ENCODE measurements at places on chromosomes 5 and 9. TPM values are rescaled to one million over a fixed set of nuclear protein-coding genes. Genes with fewer than 3 reads are reported as not detected.

- DNase-seq = no peak
These were observed 159.2 kb upstream of the SLC24A2 start for GRCh38 chr9:19947996-19948395.

DNA sequence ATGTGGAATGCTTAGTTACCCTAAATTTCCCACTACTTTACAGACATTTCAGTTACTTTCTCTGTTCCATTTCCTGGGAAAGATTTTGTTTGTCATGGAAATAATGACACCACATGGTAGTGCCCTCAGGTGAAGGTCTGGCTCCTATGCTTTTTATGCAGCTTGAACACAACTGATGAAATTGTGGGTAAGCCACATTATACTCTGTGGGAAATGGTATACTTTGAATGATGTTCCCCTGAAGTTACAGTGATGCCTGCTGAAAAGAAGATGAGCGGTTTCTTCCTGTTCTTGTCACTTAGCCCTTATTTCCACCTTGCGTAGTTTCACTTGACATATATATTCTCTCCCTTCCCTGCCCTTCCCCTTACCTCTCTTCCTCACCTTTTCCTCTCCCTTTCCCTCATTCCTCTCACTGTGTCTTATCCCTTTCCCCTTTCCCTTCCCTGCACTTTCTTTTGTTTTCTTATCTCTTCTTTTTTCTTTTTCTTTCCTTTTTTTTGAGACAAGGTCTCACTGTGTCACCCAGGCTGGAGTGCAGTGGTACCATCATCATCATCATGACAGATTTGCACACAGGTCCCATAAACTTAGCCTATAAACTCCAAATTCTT is 280.8 kb upstream of the IL12B start:
- DNase-seq = no peak

DNA sequence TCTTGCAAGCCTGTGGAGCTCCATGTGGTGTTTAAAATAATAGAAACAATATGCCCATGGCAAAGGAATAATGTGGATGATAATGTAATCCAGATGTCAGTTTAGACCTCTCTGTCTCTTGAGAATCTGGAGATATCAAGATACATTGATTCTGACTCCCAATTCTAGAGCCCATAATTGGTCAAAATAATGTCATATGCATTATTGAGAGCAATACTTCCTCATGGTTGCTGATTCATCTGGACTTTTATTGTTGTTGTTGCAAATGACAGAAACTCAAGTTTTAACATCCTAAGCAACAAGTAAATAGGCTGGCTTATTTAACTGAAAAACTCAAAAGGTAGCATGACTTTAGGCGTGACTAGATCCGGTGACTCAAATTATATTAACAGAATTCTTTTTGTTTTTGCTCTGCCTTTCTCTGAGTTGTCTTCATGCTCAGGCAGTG is 152.1 kb downstream of the PCSK1 start:
- DNase-seq = no peak

DNA sequence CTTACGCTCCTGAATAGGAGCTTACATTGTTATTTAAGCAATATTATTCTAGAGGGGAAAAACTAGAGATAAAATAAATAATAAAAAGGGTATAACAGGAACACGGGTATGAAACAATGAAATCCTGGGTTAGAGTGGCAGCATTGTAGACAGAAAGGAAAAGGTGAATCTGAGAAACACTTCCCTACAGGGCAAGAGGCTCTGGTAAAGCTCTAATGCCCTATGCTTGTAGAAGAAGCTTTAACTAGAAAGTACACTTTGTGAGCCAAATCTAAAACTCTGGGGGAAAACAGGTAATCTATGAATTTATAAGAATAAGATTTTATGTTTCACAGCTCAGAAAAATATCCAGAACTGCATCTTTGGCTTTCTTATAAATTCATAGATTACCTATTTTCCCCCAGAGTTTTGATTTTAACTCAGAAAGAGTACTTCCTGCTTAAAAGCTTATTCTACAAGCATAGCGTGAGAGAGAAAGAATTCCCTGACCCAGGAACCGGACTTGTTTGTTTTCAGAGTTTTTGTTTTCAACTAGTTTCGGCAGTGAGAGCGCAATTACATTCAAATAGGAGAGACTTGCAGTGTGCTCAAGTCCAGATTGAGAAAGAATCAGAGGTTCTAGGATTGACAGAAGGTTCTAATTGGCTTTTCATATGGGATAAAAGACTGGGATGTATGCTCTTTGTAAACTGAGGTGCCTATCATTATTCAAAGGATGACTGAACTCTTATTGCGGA is 651.0 kb upstream of the RORB start:
- DNase-seq = no peak

DNA sequence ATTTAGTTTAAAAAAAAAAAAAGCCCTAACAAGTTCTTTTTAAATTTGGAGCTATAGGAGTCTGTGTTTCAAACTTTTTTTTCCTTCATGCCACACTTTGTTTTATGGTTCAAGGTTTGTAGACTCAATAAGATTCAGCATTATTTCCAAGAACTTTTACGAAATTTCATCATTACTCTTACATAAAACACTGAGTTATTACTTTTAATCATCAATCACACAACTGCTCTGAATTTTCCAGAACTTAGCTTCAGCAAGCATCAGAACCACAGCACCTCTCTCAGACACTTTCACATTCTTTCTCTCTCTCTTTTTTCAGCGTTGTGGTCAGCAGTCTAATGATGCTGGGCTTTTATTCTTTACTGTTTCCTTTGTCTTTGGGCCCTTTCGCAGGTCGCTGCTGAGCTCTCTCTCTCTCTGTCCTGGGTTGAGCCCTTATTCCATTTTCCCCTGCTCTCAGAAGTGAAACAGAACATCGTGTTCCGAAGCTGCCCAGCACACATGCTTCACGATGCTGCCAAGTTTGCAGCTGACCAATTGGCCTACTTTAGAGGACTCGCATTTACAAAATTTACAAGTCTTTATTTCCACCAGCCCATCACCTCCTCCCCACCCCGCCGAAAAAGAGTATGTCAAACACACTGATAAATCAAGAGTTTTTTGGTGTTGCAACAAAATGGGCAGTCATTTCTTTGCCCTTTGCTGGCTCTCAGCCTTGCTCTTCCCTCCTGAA is 44.6 kb upstream of the PIK3R1 start:
- no peak for DNase-seq

DNA sequence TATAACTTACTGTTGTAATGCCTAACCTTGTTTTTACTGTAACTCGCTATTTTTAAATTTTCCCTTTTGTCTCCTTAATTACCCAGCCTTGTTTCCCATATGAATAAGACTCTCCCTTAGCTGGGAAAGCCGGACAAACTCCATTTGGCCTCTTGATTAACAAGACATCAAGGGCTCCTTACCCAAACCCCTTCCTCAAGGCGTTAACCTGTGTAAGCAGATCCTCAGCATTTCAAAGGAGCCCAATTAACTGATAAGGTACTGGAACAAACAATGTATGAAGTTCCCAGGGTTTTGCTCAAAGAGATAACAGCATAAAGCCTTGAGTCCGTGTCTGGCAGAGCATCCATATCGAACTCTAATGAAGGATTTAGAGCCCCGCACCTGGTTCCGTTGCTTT is 66.0 kb upstream of the SIMC1 start:
- no peak for DNase-seq

DNA sequence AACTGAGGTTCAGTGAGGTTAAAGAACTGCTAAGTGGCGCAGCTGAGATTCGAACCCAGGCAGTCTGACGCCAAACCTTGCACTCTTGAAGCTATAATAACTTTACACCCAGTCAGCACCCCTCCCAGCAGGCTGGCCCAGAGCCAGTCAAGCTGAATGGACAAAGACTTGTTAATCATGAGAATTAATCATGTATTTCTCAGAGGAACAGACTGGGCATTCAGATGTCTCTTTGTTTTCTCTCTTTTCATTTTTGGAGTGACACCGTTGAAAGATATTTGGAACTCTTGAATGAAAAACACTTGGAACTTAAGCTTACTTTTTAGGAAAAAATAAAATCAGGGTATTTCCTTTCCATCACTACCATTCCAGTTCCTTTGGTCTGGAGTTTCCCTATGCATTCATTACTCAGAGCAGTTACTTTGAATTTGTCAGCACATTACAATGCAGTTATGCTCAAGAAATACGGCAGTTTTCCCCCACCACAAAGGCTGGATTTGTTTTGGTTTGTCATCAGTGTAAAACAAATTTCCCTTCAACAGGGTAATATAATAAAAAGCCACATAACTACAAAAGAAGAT is 22.6 kb upstream of the MAMDC2 start:
- no peak for DNase-seq

DNA sequence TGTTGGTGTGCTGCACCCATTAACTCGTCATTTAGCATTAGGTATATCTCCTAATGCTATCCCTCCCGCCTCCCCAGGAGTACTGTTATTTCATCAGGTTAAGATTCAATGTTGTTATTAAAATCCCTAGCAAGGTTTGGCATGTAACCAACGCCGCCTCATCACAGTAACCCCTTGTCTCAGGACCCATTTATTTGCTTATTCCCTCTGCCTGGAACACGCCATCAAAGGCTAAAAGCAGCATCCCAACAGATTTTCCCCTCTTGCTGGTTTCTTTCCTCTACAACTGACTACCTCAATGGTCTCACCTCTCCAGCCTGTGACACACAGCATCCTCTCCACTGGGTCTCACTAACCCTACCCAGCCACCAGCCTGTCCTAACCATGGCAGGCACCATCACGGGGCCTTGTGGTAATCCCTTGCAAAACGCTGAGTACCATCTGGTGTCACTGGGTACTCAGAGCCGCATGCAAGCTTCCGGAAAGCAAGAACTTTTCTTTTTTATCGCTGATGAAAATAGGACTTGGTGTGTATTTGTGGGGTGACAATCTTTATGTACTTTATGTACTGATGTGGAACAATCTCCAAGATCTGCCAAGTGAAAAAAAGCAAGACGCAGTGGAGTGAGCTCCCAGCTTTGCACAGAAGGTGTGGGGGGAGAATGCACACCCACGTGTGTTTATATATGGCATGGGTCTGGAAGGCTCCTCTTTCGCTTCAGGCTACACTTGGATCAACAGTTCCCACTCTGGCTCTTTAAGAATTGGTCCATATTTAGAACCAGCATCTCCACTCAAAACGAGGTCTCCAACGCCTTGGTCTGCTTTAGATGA is 6.1 kb downstream of the RPS14 start:
- DNase-seq = no peak

DNA sequence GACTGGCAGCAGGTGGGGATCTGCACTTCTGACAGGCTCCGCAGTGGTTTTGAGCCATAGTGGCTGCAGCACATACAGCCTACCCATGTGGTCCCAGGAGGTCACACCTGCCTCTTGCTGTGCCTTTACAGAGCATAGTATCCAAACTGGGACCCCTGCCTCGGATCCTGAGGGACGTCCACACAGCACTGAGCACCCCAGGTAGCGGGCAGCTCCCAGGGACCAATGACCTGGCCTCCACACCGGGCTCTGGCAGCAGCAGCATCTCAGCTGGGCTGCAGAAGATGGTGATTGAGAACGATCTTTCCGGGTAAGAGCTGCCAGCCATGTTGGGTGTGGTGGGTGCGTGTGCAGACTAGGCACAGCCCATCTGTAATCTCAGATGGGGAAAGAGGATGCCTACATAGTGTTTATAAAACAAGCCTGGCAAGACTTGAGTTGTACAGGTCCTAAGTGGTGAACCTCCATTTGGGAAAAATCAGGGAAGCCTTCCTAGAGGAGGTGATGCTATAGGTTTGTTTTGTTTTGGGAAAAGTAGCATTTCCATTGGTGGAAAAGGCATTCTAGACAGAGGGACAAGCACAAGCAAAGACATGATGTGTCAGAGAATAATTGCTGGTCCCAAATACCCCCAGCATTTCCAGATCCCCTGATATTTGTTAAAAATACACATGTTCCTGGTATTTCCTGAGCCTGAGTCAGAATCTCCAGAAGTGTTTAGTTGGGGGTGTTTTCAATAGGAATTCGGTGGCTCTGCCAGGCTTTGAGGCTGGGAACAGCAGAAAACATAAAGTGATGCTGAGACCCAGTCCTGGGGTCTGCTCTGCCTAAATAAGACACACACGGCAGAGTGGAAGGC is 119.2 kb downstream of the DAB2IP start:
- DNase-seq = no peak

DNA sequence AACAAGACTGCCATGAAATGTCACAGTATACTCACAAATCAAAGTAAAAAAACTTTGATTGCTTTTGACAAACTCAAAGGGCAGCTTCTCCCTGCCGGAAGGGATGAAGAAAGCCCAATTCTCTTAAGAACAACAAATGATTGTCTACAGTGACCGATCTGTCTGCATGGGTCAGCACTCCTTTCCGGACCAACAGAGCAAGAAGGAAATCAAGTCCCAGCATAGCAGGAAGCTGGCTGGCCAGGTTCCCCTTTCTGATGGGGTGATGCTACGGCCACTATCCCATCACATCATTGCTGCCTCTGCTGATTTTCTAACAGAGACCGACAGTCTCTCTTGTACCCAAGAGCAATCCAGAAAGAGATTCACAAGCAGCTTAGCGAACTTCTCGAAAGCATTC is 692 bp downstream of the C1QTNF3 start:
- DNase-seq = peak; percentile 27

DNA sequence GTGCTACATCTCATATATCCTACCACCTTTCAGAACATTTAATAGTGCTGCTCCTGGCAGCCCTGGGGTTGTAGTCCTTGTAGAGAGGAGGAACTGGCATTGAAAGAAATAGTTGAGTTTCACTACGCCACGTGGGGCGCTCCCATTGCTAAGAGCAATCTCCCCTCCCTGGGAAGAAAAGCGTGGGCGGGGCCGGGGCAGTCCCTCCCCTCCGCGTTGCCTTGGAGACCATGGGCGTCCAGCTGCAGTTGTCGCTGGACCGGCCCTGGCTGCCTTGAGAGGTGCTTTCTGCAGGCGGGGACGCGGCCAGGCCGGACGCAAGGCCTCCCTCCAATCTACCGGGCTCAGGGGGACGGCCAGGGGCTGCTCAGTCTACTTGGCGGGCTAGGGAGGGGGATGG is 368 bp upstream of the CCDC180 start:
- DNase-seq = peak; percentile 69

- no peak for DNase-seq
These were observed 41.1 kb upstream of the NEK6 start for GRCh38 chr9:124216474-124217176.

- peak; percentile 45 for DNase-seq
These were observed 1.5 kb downstream of the SMARCA2 start for GRCh38 chr9:2016408-2017330.

GRCh38 chr5:96083361-96083881 is 121.8 kb upstream of the ELL2 start:
- DNase-seq = peak; percentile 16

Gene PPP3R2
- not detected for polyA plus RNA-seq

Gene MRNIP
- polyA plus RNA-seq = 29.1 TPM

Gene CAMK2A
- 2.5 TPM for polyA plus RNA-seq

Gene DIAPH1
- 79.7 TPM for polyA plus RNA-seq

Gene F2RL2
- 0.35 TPM for polyA plus RNA-seq

Gene MAP1B
- 13.7 TPM for polyA plus RNA-seq

All from right renal cortex interstitium (tissue), 3 donors.